ENCODE measurements at places on chromosomes 4 and X.

DNA sequence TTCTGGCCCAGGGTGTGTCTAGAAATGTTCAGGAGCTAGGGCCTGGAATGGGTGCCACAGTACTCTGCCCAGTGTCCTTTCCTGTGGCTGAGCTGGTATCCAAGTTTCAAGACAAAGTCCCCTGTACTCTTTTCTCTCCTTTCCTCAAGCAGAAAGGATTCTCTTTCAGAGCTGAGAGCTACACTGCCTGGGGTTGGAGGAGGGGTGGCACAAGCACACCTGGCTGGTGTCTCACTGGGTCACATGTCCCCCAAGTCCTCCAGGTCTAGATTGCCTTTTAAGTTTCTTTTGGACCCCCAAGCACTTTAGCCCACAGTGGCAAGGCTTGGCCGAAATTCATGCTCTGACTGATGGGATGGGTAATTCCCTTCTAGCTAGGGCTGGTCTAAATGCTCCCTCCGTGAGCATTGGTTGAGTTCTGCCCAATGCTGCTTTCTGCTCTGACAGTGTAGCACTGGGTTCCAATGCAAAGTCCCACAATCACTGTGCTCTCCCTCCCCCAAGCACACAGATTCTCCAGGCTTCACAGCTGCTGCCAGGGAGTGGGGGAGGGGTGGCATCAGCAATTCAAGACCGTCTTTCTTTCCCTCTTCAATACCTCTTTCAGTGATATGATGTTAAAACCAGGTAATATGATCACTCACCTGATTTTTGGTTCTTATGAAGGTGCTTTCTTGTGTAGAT is 47.8 kb downstream of the BEX3 start:
- DNase-seq: no peak

- DNase-seq: no peak
Observed at GRCh38 chrX:129686422-129686948, 31.7 kb upstream of the APLN start.

DNA sequence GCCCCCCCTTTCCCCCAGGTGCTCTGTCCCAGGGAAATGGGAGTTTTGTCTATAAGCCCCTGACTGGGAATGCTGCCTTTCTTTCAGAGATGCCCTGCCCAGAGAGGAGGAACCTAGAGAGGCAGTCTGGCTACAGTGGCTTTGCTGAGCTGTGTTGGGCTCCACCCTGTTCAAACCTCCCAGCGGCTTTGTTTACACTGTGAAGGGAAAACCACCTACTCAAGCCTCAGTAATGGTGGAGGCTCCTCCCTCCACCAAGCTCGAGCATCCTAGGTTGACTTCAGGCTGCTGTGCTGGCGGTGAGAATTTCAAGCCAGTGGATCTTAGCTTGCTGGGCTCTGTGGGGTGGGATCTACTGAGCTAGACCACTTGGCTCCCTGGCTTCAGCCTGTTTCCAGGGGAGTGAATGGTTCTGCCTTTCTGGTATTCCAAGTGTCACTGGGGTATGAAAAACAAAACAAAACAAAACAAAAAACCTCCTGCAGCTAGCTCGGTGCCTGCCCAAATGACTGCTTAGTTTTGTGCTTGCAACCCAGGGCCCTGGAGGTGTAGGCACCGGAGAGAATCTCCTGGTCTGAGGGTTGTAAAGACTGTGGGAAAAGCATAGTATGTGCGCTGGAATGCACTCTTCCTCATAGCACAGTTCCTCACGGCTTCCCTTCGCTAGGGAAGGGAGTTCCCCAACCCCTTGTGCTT is 41.7 kb downstream of the ITM2A start:
- DNase-seq: peak; percentile 41

DNA sequence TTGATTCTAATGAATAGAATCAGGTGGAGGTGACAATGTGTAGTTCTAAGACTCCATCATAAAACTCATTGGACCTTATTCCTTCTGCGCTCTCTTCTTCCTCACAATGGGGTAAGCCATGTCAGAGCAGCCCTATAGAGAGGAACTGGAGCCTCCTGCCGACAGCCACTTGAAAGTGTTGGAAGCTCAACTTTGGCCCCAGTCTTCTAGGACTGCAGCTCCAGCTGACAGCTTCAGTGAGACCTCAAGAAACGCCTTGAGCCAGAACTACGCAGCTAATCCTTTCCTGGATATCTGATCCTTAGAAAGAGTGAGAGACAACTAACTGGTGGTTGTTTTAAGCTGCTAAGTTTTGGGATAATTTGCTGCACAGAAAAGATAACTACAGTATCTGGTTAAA is 22.1 kb upstream of the ADH7 start:
- DNase-seq: no peak

DNA sequence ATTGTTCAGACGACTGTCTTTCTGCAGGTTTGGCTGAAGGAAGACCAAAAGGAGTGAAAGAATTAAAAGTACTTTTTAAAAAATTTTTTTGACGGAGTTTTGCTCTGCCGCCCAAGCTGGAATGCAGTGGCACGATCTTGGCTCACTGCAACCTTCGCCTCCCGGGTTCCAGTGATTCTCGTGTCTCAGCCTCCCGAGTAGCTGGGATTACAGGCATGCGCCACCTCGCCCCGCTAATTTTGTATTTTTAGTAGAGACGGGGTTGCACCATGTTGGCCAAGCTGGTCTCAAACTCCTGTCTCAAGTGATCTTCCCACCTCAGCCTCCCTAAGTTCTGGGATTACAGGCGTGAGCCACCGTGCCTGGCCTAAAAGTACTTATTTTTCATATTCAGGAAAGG is 86.3 kb downstream of the ITIH6 start:
- DNase-seq: no peak

GRCh38 chr4:31081366-31081765 is 361.2 kb downstream of the PCDH7 start:
- DNase-seq: no peak

- no peak for DNase-seq
Observed at GRCh38 chr4:144967161-144967560, 130.8 kb downstream of the ANAPC10 start.

GRCh38 chrX:112672788-112673560 is 6.8 kb downstream of the LHFPL1 start:
- DNase-seq: no peak

- no peak for DNase-seq
Observed at GRCh38 chr4:152374153-152374552, 161.7 kb downstream of the FBXW7 start.

- DNase-seq: no peak
Observed at GRCh38 chr4:144820011-144820727, 174.2 kb downstream of the HHIP start.

DNA sequence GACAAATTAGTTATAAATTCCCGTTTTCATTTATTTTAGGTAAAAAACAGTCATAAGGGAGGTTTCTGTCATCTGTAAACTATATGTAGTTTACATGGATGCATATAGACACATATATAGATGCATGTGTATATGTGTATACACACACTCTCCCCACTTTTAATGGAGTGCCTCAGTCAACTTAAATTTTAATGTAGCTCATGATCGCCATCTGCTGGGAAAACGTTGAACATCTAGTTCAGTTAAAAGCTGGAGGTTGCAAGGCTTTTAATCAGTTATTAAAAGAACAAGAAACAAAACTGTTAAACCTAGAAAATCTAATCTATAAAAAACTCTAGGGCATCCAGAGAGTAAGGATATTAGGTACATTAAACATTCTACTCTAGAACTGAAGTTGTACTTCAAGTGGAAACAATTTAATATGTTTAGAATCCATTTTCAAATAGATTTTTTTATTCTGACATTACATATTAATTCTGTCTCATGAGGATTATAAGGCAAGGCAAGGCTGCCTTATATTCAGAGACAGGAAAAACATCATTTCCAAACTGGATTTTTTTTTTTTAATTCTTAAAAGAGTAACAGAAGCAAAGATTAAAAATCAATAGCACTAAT is 122.6 kb downstream of the SHISA3 start:
- peak; percentile 57 for DNase-seq

- DNase-seq: no peak
Observed at GRCh38 chr4:109588176-109588575, 28.1 kb downstream of the MCUB start.

- no peak for DNase-seq
Observed at GRCh38 chr4:128861856-128862518, 52.5 kb downstream of the JADE1 start.

GRCh38 chr4:184647266-184648053 is 1.8 kb downstream of the CASP3 start:
- DNase-seq: no peak

DNA sequence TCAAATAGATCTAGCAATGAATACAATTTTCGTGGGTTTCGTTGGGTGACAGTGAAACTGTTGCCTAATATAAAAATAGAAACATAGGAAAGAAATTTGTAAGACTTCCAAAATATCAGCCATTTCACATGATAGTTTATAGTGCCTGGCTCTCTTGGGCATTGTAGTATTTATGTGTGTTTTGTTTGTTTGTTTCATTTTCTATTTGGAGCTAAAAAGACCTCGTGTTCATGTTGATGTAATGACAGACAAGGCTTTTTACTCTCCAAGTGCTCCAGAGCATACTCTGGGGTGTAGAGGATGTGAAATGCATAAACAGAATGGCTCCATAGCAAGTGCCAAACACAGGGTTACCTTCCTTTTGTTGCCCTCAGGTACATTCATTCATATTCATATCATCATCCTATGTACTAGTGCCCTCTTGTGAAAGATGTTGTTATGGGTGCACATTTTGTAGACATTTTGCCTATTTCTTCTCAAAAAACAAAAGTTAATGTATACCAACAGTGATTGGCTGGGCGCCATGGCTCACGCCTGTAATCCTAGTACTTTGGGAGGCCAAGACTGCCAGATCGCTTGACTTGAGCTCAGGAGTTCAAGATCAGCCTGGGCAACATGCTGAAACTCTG is 100.7 kb upstream of the AMOT start:
- peak; percentile 28 for DNase-seq

DNA sequence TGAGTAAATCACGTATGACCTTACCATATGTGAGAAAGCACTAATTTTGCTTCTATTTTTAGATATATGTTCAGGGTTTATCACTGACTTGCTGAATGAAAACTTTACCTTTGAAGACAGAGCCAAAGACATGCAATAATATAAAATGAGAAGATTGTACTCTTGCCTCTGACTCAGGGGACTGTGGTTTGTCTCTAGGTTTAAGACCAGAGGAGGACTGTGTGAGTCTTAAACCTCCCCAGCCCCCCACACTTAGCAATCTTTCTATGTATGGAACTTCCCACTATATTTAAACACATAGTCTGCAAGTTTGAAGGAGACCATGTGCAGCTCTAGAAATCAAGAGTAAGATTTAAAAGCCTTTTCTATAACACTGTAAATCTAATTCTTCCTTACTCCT is 368.7 kb upstream of the FAM241A start:
- no peak for DNase-seq

DNA sequence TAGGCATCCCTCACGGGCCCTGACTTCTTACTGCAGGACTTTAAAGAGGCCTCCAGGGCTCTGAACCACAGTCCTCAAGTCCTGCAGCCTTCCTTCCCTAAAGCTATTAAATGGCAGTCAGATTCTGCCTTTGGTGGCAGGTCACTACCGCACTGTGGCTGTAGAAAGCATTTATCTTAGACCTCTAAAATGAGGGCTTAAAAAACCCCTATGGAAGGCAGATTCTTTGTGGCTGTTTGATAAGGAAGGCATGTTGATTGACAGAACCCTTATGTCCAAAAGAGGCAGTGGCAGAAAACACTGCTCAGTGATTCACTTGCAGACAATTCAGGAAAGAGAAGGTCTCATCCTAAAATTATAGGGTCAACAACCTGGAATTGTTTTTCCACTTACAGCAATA is 79.2 kb downstream of the FBXL5 start:
- no peak for DNase-seq

DNA sequence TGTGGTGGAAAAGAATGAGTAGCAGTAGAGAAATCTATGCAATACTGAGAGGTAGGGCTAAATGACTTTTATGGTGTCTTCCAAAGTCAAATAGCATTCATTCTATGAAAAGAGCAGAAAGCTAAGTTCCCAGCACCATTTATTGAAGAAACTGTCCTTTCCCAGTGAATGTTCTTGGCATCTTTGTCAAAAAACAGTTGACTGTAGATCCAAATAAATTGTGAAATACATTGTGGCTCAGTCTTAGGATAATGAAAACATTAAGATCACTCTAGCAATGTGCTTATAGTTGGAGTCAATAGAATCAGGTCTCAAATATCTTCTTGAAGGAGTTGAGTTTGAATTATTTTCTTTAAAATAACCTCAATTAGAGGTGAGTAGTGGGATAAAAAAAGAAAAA is 19.4 kb downstream of the AREG start:
- DNase-seq: no peak

- no peak for DNase-seq
Observed at GRCh38 chr4:188002323-188002722, 6.8 kb downstream of the ZFP42 start.

GRCh38 chr4:73902038-73902637 is 32.9 kb downstream of the CXCL1 start:
- DNase-seq: no peak

DNA sequence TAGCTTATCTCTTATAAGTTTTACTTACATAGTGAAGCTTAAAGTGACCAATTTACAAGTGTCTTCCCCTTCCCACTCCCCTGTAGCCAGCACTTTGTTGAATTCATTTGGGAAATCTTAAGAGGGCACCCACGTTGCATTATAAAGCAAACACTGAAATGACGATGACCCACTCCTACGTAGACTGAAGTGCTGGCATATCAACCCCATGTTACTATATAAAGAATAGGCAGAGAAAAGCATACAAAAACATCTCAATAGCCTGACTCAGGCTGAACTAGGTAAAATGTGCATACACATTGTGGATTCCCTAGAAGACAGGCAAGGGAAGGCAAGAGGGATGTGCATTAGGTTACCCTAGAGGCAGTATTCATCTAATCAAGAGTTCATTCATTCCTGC is 313.4 kb downstream of the TENM3 start:
- DNase-seq: no peak

GRCh38 chr4:143282211-143282707 is 54.4 kb upstream of the GAB1 start:
- no peak for DNase-seq

Data from Calu3 (cell line).